Mesothelial cell of epicardium (in vitro differentiated cells): ENCODE measurements at places on chromosomes 13 and 19. TPM values are rescaled to one million over a fixed set of nuclear protein-coding genes. Genes with fewer than 3 reads are reported as not detected.

GRCh38 chr13:19959141-19959830, 759 bp downstream of the ZMYM2 start:
- peak; percentile 67 for DNase-seq

GRCh38 chr13:98548230-98548629, 28.7 kb downstream of the STK24 start:
- DNase-seq, result no peak

GRCh38 chr13:28819735-28820098, 422 bp upstream of the MTUS2 start:
- peak; percentile 81 for DNase-seq

DNA sequence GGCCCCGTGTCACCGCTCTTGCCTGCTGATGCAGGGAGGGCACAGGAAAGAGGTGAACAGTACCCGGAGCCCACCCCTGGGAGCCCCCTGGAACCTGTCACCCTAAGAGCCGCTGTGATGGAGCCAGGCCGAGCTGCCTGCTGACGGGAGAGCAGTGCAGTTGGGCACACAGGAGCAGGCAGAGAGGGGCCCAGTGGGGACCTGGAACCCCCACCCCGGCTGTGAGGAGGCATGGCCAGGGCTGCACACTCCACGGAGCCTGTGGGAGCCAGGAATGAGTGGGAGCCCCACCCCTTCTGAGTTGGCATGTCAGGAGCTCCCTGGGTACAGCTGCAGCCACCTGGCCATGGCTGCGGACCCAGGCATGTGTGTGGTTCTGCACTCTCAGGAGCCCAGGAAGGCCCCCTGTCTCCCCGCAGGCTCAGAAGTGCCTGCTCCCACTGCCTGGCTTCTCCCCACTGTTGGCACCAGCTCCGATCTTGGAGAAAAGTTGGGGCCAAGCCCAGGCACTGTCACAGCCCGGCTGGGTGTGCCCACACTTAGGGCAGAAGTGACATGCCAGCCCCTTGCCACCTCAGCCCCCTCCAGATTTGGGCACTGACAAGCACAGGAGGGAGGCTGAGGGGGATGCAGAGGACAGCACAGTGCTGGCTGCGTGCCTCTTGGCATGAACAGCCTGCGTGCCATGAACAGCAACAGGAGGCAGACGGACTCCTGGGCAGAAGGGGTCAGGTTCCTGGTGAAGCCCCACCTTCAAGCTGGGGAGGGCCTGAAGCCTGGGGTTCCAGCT, 6.3 kb downstream of the CFAP97D2 start:
- DNase-seq, result no peak

GRCh38 chr13:33624740-33625139, 193.2 kb upstream of the RFC3 start:
- DNase-seq, result no peak

- DNase-seq, result no peak
Measured at GRCh38 chr19:3140667-3141038, 4.8 kb downstream of the GNA15 start.

GRCh38 chr13:80256352-80256932, 84.5 kb downstream of the SPRY2 start:
- no peak for DNase-seq

DNA sequence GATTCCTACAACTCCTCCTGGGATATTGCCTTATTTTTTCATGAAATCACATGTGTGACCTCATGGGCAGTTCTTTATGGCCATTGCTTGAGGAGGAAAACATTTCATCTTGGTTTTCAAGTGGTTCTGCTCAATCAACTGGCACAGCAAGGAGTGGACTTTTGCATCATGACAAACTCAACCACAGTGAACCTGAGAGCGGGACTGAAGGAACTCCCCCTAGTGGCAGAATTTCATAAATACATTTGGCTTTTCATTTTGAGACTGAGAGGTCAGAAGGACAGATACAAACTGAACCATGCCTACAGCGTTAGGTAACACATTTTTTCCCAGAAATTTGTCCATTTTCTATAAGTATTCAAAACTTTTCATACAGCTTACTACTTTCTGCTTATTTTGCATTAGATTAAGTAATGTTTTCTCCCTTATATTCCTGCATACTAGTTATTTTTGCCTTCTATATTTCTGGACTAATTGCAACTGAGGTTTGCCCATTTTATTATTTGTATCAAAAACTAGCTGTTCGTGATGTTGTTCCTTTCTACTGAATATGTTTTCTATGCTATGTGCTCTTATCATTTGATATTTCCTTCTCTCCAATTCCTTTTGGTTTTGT, 13.4 kb upstream of the SIGLEC12 start:
- DNase-seq, result no peak

DNA sequence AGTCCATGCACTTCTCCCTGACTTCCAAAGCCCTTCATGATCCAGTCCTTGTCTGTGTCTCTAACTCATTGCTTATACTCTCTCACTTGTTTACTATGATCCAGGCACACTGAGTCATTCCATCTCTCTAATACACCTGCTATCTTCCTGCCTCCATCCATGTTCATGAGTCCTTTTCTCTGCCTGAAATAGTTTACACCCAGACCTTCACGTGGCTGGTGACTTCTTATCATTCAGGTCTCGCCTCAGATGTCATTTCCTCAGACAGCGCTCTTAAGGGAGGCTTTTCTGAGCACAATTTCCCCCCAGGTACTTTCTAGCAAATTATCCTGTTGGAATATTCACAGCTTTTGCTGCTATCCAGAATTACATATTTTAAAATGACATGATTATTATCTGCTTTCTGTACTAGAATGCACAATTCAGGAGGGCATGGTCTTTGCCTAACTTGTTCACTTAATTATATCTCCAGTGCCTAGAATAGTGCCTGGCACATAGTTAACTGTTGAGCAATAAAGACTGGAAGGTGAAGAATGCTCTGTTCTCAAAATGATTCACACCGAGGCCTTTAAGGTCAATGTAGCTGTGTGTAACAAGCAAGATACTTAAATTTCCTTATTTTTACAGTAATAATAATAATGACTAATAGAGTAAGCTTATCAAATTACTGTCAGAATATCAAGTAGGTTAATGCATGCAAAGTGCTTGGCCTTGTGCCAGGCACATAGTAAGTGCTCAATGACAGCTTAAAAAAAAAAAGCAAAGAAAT, 183.7 kb upstream of the SPRY2 start:
- no peak for DNase-seq

- DNase-seq, result no peak
Measured at GRCh38 chr13:113401452-113402415, 37.8 kb upstream of the GRTP1 start.

DNA sequence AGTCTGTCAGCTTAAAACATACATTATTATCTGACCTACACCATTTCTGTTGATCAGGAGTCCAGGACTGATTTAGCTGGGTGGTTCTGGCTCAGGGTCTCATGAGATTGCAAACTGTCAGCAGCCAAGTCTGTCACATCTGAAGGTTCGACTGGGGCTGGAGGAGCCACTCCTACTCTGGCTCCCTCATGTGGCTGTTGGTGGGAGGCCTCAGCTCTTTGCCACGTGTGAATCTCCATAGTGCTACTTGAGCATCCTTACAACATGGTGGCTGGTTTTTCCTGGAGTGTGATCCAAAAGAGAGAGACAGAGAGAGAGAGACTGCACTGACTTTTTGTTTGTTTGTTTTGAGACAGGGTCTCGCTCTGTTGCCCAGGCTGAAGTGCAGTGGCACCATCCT, 63.6 kb upstream of the NFIC start:
- DNase-seq, result no peak

- DNase-seq, result no peak
Measured at GRCh38 chr13:112069845-112070251, 2.9 kb downstream of the SOX1 start.

DNA sequence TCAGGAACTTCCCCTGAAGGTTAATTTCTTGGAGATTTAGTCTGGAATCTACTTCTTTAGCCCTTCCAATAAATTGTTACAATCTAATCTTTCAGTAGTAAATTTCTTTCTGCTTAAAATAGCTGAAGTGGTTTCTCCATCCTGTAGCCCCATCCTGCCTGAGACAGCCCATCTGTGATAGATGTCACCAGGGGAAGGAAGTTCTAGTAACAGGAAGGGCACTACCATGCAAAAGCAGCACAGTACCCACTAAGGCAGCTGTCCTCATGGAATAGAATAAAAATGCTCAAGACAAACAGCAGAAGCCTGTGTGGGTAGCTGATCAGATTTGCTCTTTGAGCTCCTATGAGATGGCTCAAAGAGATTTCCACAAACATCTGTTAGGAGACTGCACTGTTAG, 1036.5 kb downstream of the SLITRK5 start:
- DNase-seq, result no peak

- DNase-seq, result no peak
Measured at GRCh38 chr19:38742906-38743305, 1.4 kb downstream of the CAPN12 start.

DNA sequence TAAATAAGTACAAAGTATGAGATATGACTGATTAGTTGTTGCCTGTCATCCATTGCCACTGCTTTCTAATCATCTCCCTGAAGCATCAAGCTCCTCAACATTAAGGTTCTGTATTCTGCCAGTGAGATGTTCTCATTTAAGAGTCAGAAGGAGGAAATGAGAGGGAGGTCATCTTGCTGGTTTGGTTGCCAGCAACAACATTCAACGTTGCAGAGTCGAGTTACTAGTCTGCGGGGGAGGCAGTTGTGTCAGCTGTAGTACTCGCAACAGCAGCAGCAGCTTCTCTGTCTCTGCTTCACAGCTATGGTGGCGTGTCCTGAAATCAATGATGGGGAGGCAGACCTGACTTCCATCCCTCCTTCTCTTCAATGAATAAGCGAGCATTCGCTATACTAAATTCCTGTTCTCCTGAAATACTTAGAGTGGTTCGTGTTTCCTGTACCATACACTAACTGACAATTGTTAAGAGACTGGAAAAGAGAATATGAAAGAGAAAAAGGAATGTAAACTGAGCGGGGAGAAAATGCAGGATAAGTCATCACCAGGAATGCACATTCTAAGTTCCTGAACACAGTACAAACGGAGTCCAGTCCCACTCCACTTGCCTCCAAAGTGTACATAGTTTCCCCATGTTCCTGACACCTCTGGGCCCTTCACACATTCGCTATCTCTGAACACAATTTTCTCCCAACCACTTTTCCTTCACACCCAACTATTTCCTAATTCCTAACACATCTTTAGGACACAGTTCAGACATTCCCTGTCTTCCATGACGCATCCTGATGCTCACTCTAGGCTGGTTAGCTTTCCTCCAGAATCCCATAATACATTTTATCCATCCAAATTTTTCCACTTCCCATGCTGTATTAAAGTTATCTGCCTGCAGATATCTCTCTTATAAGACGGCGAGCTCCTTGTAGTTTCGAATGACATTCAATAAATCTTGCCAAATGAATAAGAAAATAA, 263.0 kb downstream of the KLF12 start:
- DNase-seq, result no peak

DNA sequence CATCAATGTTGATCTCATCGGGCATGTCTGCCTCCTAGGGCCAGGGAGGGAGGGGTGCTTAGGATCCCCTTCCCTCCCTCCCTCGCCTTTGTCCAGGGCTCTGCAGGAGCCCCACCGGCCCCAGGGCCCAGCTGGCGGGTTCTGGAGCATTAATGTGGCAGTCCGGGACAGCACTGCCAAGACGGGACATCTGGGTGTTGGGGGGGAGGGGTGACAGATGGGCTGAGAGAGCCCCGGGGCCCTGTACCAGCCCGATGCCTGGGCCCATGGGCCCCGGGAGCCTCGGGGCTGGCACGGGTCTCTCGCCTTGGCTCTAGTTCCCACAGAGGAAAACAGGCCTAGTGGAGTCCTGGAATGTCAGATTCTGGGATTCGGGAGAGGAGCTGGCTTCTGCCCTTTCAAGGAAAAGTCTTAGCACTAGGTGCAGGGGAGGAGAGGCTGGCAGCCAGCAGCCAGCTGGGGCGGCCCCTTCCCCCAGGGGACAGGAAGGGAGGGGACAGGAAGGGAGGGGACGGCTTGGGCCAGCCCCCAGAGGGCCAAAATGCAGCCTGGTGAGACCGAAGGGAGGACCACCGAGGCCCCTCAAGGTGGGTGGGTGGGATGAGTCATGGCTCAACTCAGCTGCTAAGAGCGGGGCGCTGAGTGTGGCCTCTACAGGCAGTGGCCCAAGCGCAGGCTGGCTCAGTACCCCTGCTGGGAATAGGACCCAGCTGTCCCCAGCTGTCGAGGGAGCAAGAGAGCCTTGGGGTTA, 3.1 kb downstream of the PPP1R14A start:
- no peak for DNase-seq

DNA sequence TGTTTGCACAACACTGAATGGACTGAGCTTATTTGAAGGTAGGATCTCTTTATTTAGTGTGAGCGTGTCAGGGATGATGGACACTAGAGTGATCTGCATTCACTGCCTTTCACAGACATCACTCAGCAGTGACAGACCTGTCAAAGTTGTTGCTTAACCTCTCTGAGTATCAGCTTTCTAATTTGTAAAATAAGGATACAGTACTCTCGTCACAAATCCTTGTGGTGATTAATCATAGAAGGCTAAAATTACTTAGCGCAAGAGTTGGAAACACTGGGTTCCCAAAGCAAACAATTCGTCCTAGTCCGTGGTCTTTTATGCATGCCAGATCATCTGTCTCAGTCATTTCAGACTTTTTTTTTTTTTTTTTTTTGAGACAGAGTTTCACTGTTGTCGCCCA, 16.6 kb downstream of the CARD8 start:
- no peak for DNase-seq

DNA sequence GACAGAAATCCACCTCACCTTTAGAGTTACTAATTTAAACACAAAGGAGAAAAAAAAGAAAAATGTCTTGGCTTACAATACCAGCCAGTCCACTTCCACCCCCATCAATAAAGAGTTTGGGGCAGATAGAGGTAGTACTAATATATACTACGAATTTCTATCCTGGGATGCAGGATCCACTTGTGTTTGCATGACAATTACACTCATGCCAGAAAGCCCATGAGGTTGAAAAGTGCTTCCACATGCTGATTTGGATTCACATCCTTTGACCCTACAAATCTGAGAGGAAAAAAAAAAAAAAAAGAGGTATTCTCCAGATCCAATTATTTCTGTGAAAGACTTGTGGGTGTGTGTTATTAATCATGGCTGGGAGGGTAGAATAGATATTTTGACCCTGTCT, 335.2 kb downstream of the SLITRK1 start:
- no peak for DNase-seq

DNA sequence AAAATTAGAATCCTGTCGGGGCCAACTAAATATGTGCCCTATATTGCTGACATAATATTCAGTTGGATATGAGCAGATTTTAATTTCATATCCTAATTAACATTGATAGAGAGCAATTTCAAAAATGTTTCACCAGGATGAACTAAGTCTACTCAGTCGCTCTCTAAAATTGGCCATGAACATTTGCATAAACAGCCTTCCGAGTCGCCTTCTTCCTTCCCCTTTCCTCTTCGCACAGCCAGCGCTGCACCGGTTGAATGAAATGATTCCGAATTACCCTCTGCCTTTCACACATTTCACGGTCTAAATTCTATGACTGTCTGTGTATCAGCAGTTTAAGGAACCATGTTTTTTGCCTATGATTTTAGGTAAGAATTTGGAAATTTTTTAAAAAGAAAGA, 413.7 kb downstream of the LIG4 start:
- DNase-seq, result no peak

The ZNF554 gene
- 12.6 to 13.3 TPM (median 13.2 TPM) in 3 replicates for total RNA-seq

The KRTDAP gene
- 1.9 to 3.3 TPM (median 2.5 TPM) in 3 replicates for total RNA-seq

The C5AR1 gene
- total RNA-seq, result 0.47 to 1.2 TPM (median 0.98 TPM) in 3 replicates

The ZNF419 gene
- total RNA-seq, result 20.0 to 22.3 TPM (median 22.3 TPM) in 3 replicates

The CYP2A6 gene
- total RNA-seq, result 0.27 to 0.40 TPM (median 0.34 TPM) in 3 replicates
